ENCODE measurements at places on chromosomes 6 and 20.

DNA sequence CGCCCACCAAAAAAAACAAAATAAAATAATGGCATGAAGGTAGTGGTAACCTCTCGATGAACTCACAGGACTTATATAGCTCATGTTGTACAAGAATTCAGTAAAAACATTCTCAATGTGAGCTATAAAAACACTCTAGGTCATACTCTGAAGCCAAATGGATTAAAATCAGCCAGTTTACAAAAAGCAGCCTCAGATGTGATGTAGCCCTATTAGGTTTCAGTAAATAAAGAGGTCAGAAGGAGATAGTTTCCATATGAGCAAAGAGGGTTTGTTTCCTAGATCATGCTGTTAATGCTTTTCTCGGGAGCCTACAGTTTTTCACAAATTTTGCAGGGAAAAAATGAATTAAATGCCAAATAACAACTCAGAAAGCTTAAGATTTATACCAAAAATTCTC, 319.5 kb upstream of the HSF2 start:
- no peak for DNase-seq

DNA sequence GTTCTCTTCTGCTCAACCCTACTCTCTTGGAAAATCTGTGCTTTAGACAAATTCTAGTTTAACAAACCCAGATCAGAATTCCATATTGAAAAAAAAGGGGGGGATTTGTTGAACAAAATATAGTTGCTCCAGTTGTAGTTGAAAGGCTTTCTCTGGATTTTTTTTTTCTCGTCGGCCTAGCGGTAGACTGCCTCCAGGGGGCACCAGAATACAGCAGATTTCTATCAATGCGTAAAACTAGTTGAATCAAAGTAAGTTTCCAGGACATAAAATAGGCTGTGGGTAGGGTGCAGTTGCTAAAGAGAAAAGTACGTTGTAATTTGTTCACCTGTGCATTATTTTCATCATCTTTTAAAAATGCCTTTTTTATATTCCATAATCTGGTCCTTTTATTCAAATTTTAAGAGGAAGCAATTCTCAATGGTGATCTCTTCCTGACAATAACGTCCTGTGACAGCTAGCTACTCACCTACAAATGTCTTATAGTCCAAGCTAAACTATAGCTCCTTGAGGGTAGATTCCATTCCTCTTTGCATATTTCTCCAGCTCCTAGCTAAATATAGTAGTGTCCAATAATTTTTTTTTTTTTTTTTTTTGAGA, 105.4 kb downstream of the PERP start:
- peak; percentile 25 for DNase-seq

DNA sequence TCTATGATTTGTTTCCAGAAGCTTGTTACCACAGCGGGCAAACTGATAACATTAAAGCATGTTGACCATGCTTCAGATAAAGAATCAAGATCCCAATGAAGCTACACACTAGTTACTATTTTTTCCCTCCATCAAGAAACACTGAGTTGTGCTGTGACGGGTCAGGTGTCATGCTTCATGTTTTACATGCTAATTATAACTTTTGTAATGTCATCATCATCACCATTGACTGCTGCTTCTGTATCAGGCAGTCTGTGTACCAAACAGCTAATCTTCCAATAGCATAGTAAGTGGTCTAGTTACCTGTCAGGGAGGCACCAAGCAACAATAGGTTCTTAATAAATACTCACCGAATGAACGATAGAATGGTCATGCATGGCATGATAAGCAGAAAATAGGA, 388.1 kb downstream of the THBS2 start:
- DNase-seq = no peak

GRCh38 chr20:60872224-60872623, 379.8 kb upstream of the CDH4 start:
- DNase-seq = no peak

- DNase-seq = no peak
These were observed 1277.2 kb upstream of the GJE1 start for GRCh38 chr6:140855520-140855919.

DNA sequence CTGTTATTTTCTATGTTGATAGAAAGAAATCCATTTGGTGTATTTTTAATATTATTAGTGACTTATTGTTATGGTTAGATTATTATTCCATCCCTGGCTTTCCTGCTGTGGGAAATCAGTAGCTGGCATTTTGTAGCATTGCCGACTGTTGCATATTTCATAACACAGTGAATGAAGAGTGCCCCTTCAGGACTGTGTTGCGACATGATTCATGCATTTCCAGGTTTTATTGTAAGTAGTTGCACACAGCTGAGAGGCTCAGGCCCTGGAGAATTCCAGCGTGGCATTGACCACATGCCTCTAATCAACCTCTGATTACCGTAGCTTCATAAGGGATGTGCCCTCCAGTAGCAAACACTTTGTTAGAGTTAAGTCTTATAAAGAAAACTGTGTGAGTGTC, 263.9 kb downstream of the FARS2 start:
- no peak for DNase-seq

- DNase-seq = no peak
These were observed 7.7 kb downstream of the NRN1 start for GRCh38 chr6:5998711-5999687.

- no peak for DNase-seq
These were observed 88.0 kb upstream of the TULP1 start for GRCh38 chr6:35600659-35601125.

GRCh38 chr20:45782890-45783289, 8.8 kb downstream of the WFDC3 start:
- DNase-seq = no peak

- DNase-seq = no peak
These were observed 131.7 kb downstream of the LRRC1 start for GRCh38 chr6:53926505-53926904.

DNA sequence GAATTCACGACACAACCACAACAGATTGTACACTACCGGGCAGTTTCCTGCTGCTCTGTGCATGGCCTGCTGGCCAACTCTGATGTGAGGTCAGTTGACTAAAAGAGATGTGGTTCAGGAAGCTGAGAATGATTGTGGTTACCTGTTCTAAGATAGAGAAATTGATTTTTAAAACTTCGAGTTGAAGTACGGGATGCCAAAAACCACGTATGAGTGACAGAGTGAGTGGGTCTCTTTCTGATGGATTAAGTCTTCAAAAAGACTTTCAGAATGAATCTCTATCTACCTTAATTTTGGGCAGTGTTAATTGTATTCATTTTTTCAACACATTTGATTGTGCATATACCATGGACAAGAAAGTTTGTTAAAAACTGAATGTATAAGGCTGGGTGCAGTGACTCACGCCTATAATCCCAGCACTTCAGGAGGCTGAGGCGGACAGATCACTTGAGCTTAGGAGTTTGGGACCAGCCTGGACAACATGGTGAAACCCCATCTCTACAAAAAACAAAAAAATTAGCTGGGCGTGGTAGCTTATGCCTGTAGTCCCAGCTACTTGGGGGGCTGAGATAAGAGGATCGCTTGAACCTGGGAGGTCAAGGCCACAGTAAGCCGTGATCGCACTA, 121.2 kb downstream of the SGK1 start:
- no peak for DNase-seq

DNA sequence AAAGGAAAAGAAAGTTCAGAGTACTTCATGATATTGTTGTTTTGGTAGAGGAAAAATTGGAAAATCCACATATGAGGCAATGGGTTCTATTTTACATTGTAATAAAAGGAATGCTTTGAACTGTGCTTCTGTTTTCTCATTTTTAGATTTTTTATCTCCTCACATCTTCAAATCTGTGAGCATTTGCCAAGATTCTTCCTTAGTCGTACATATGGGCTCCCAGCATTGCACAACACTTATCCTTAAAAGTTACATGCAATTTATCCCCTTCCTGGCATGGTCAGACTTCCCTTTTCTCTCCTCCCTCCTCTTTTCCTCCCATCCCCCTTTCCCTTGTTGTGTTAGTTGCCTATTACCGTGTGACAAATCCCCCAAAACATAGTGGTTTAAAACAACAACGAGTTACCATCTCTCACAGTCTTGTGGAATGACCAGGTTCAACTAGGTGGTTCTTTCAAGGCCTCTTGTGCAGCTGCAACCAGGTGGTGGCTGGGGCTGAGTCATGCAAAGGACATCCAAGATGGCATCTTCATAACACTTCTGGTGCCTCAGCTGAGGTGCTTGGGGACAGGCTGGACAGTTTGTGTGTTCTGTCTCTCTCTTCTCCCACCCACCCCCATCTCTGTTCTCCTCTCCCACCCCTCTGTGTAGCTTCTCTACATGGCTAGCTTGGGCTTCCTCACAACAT, 68.7 kb downstream of the TXNDC5 start:
- DNase-seq = no peak

DNA sequence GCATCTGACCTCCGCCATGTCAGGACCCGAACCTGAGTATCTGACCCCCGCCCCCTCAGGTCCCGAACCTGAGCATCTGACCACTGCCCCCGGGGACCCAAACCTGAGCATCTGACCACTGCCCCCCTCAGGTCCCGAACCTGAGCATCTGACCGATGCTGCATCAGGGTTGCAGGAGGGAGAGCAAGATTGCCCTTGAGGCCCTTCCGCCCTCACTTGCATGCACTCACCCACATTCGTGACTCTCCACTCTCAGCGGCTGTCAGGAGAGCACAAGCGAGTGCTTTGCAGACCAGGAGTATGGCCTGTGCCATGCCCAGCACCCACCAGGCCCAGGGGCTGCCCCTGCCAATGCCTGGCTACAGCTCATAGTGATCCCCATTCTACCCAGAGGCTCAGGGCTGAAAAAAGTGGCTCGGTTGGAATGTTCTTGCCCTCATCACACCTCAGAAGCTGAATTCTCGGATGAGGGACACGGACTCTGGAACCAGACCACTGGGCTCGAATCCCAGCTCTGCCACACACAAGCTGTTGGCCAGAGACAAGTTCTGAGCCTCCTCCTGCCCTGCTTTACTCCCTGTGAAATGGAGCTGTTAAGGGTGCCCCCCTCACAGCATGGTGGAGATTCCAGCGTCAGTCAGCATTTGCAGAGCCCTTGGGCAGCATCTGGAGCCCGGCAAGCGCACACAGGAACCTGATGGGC, 82.1 kb downstream of the DLL1 start:
- no peak for DNase-seq

- no peak for DNase-seq
These were observed 222.4 kb downstream of the CBLN4 start for GRCh38 chr20:55782912-55783253.

DNA sequence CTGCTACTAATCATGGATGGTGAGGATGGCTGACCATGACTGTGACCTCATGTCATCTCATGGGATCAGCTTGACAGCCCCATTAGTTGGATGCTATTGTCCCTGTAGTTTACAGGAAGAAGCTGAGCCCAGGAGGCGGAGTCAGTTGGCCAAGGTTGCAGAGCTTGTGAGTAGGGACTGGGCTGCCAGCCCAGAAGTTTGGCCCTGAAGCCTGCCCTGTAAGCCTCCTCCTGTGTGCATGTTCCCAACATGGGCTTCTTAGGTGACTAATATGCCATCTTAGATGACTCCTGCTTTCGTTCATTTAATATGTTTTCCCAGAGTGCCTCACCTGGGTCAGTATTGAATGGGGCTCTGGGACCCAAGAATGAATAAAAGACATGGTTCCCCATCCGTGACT, 6.9 kb downstream of the EDN3 start:
- DNase-seq = no peak

- DNase-seq = no peak
These were observed at the start of gene ADA for GRCh38 chr20:44651684-44652423. Gene ADA (minus strand): TSS chr20:44651699. CDS start chr20:44651607, 92 bp downstream.

DNA sequence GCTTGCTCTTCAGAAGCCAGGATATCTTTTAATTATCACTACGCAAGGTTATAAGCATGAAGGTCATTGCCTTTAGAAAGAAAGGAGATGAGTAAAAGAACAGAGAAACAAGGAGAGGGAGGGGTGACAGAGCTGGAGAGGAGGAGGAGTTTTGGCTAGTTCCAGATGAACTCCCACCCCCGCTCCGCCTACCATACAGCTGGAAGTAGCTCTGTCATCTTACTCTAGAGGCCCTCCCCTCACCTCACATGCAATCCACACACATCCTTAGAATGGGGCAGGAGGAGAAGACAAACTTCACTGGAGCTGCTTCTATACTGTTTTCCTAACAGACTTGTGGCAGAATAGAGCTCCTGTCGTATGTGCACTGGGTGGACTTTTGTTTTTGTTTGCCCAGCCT, 144.7 kb downstream of the SCML4 start:
- no peak for DNase-seq

GRCh38 chr6:3739311-3739897, 12.1 kb downstream of the PXDC1 start:
- DNase-seq = no peak

Measured in GM19239 (cell line).